ENCODE measurements at places on chromosomes 3 and 15.

GRCh38 chr3:132641837-132642538 is 17.6 kb downstream of the ACAD11 start:
- peak; percentile 58 for DNase-seq

GRCh38 chr3:126983276-126983652 is 349 bp downstream of the PLXNA1 start:
- DNase-seq = no peak

- DNase-seq = peak; percentile 56
Measured at GRCh38 chr3:171556574-171557145, 96.5 kb upstream of the TNIK start.

DNA sequence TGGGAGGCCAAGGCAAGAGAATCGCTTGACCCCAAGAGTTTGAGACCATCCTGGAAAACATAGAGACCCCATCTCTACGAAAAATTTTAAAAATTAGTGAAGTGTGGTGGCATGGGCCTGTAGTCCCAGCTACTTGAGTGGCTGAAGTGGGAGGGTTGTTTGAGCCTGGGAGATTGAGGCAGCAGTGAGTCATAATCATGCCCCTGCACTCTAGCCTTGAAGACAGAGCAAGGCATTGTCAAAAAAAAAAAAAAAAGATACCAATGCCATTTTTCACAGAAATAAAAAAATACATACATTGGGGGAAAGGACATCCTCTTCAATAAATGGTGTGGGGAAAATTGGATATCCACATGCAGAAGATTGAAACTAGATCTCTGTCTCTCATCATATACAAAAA is 74.6 kb downstream of the CERS3 start:
- DNase-seq = no peak

- DNase-seq = no peak
Measured at GRCh38 chr3:128482175-128482574, 10.8 kb downstream of the GATA2 start.

DNA sequence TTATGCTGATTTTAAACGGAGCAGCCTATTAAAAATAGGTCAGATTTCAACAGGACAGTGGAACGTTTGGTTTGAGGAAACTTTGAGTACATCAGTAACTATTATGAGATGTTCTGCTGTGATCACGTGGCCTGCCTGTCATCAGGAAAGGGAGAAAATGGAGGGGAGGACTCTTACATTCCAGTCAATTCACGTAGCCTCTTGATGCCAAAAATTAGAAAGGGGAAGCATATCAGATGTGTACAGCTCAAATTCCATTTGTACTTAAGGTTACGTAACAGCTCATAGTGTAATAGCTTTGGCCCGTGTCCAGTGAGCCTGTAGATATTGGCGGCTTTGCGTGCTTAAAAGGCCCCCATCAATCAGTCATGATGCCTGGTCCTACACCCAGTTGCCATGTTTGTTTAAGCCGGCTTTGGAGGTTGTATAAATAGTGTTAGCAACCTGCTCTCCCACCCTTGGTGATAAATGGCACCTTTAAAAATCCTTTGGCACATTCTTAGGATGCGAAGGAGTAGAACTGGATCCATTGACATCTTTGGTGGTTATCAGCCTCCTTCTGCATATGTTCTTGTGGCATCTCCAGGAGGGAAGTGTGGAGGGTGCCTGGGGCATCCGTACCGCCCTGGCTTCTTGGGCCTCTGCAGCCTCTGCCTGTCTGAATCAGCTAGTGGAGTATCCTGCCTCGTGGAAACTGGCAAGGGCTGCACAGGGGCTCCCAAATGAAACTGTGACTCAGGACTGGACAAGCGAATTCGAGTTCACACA is 163.9 kb downstream of the THSD4 start:
- peak; percentile 97 for DNase-seq

GRCh38 chr3:108103040-108103751 is 12.4 kb upstream of the CD47 start:
- no peak for DNase-seq

- no peak for DNase-seq
Measured at GRCh38 chr15:56844471-56844870, 74.0 kb upstream of the TCF12 start.

DNA sequence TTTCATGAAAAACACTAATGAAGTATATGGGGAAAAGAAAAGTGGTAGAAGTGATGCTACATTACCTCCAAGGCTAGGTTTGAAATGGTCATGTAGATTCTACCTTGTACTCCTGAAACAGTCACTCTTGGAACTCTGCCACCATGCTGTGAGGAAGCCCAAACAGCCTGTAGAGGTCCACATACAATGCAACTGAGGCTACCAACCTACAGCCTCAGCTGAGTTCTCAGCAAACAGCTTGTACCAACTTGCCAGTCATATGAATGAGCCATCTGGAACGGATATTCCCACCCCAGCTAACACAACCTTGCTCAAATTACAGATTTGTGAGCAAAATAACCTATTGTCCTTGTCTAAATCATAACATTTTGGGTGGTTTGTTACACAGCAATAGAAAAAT is 193.5 kb downstream of the ULK4 start:
- DNase-seq = peak; percentile 56

DNA sequence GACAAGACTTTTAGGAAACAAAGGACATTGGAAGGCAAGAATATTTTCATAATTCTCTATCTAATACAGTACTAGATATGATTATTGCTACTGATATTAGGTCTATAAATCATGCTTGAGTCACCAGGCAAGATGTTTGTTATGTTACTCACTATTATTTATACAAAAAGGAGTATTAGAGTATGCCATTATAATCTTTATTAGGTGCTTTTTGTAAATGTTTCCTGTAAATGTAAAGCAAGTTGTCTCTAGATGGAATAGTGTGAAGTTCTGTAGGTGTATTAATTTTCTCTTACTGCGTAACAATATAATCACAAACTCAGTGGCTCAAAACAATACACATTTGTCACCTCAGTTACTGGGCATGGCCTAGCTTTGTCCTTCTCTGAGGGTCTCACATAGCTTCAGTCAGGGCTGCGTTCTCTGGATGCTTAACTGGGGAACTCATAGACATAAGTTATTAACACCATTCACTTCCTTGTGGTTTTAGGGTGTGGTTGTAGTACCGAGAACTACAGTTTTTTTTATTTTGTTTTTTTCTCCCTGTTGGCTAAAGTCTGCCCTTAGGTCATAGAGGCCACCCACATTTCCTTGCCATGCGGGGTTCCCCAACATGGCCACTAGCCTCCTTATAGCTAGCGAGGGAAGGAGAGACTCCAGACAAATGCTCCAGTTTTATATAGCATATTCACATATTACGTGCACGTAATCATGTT is 20.3 kb upstream of the MAP3K13 start:
- DNase-seq = no peak

DNA sequence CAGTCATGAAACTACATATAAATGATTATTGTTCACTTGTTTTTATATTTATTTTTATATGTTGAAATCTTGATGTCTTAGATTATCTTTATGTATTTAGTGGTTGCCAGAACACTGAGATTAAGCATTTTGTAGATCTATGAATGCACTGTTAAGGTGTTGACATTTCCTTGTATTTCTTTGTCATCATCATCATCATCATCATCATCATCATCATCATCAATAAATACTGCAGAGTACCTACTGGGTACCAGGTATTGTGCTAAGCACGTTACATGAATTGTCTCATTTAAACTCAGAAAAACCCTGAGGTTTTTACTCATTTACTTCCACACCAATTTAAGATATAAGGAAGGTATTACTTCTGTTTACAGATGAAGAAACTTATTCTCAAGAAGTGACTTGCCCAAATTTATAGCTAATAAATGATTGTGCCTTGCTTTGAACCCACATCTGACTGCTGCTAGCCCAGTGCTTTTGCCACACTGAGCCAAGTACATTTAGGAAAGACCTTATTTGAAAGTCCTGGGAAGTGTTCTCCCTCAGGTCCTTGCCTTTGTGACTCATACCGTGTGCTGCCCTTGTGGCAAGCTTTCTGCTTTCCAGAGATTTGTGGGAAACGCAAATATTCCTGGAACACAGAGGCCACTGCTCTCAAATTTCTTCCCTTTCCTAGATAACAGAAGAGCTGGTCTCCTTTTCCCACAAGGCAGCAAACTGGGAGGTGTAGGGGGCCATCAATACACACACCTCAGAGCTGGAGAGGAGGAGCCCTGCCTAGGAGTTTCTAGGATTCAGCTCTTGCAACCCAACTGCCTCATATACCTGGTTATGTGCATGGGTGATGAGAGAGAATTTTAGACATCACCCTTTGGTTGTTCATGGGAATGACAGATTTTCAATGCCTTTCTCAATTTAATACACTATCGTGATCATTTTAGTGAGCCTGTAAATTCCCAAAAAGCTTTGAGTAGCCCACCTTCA is 115.4 kb upstream of the C15orf61 start:
- no peak for DNase-seq

DNA sequence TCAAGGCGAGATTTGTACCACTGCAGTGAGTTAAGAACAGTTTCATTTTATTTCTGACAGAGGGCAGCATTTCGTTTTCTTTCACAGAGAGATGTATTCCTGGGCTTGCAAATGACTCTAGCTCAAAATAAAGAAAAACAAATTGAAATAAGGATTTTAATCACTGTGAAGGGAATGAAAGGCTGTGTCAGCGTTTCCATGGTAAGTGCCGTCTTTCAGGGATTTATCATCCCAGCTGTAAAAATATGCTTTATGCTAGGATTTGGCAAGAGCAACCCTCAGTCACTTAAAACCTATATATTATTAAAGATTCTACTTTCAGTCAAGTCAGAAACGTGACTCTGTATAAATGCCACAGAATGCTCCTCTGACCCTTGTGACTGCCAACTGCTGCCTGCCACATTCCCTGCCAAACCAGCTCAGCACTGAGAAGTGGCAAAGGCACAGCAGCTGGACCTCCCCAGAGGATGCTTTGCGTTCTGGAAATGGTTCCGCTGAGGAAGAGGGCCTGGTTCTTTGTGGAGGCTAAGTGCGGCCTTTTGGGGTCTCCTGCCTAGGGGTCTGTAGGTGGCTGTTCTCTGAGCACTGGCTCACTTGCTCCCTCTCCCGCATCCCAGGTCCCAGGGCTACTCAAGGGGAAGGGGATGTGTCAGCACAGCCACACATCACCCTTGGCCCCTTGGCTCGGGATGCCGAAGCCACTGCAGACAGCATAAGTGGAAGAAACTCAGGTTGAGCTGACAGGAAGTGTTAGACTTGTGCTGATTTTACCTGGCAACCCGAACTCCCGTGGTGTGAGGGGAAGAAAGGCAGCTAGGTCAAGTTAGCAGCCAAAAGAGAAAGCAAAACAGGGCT is 56.6 kb upstream of the POMGNT2 start:
- peak; percentile 34 for DNase-seq

- DNase-seq = no peak
Measured at GRCh38 chr15:63396152-63396928, 14.7 kb upstream of the CA12 start.

DNA sequence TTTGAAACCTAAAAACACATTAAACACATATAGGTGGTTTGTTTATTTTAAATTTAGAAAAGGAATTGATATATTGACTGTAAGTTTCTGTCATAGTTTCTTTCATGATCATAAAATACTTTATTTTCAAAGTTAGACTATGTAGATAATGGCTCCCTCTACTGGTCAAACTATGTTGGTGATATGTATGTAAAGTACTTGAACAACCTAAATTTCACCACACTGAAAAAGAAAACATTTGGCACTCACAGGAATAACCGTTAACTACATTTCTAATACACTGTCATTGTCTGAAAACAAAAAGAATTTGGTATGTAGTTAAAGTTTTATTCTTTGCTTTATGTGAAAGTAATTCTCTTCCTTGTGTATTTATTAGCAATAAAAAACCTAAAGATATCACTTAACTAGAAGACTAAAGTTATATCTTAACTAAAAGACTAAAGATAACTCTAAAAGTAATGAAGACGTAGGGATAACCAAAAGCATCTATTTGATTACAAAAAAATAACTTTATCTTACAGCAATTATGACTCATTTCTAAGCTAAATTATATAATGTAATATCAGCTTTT is 427.5 kb downstream of the VGLL3 start:
- peak; percentile 26 for DNase-seq

- DNase-seq = no peak
Measured at GRCh38 chr3:87126321-87126720, 100.8 kb upstream of the CHMP2B start.

- DNase-seq = no peak
Measured at GRCh38 chr3:29313981-29314726, 33.3 kb downstream of the RBMS3 start.

DNA sequence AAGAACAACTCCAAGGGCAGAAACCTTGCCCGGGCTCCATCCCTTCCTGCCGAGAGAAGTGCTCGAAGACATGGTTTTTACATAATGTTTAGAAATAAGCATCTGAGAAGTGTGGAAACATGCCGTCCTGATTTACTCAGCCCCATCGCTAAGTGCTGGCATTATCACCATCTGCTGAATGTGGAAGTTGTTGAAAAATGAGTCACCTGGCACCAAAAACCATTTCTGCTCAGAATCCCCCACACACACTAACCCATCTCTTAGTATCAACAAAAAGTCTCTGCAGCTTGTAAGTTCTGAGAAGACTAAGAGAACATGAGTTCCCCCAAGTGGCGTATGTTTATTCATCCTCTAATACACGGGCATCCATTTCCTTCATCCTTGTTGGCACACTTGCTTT is 51.0 kb upstream of the ARL8B start:
- DNase-seq = peak; percentile 40

GRCh38 chr3:190279690-190280089 is 42.6 kb downstream of the CLDN1 start:
- no peak for DNase-seq

DNA sequence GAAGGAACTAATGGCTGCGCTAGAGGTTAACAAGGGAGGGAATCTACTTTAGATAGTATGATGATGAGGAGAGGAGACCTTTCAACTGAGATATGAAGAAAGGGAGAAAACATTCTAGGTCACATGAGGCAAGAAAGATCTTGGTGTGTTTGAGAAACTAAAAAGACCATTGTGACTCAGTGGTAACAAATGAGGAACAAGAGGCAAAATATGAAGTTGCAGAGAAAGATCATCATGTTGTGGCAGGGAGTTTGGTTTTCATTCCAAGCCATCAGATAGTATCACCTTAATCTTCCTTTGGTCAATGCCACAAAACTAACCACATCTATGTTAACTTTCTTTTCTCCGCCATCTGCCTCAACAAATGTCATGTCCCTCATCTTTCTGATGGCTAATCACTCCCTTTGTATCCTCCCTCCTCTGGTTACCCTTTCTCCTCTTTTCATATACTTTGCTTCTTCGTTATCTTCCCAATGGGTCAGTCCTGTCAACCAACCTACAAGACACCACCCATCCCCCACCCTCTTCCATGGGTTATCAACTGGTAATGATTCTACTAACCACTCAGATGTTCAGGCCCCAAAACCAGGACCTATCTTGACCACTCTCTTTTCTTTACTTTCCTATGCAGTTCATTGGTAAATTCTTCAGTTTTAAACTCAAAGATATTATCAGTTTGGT is 2.4 kb upstream of the PDCD6IP start:
- DNase-seq = no peak

- DNase-seq = no peak
Measured at GRCh38 chr3:31389939-31390338, 142.8 kb upstream of the STT3B start.

GRCh38 chr3:48157950-48158376 is 30.3 kb downstream of the CDC25A start:
- DNase-seq = no peak

DNA sequence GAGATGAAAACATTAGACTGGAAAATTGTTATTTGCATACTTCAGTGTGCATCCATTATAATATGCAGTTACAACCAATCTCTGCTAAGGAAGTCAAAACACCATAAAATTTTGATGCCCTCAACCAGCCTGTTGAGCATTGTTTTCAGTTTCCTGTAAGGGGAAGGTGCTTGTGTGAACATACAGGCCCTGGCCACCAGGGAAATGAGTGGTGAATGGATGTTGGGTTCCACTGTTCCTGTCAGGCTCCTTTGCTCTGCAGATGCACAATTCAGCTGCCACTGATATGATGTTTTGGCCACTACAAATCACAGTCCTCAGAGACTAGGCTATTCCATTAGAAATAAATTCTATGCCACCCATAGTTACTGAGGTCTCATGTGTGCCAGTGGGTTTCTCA is 184.6 kb downstream of the SYNPR start:
- DNase-seq = no peak

All from foreskin keratinocyte (primary cell).